CD4-positive, alpha-beta T cell (primary cell): ENCODE measurements at places on chromosomes 1 and 21.

DNA sequence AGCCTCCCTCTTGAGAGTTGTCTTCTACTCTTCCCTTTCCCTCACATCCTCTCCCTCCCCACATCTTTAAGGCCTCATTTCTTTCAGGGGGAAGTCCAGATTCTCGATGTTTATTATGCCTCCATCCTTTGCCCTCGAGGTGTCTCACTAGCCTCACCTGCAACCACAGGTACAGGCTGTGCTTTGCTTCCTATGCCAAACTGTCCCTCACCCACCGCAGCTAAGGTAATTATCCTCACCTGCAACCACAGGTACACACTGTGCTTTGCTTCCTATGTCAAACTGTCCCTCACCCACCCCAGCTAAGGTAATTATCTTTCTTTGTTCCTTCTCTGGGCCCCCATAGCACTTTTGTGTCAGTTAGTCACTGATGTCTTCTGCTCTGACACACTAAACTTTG lies 328.1 kb upstream of the SNX7 start:
- H3K36me3 ChIP-seq = no peaks in the 10 kb centered on the region
- no peaks in the 10 kb centered on the region for H3K4me1 ChIP-seq
- no peak overlapping the region for H3K27ac ChIP-seq

- DNase-seq = no peak
- no peak overlapping the region for H3K4me3 ChIP-seq
- H3K4me1 ChIP-seq = no peaks in the 10 kb centered on the region
- no peaks in the 10 kb centered on the region for H3K36me3 ChIP-seq
- no peaks in the 10 kb centered on the region for H3K27me3 ChIP-seq
Measured at GRCh38 chr1:87989346-87989745, 660.7 kb downstream of the LMO4 start.

GRCh38 chr1:155199792-155200191 lies 7.9 kb downstream of the THBS3 start:
- no peak overlapping the region for H3K4me3 ChIP-seq
- H3K27me3 ChIP-seq = no peaks in the 10 kb centered on the region
- DNase-seq = no peak
- no peaks in the 10 kb centered on the region for H3K36me3 ChIP-seq

DNA sequence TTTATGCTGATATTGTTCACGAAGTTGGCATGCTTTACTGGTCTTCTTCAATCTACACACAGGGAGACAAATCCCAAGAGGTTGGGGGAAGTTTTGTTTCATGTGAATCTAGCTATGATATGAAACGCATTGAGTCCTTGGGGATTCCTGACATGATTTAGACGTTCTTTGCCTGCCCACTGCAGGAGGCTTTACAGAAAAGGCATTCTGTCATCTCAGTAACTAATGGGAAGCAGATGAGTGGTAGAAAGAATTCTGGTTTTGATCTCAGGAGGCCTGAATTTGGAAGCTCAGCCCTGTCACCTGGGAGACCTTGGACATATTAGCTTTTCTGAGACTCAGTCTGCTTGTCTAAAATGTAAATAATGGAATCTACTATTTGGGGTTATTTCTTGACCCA lies 383.0 kb upstream of the NFIA start:
- no peaks in the 10 kb centered on the region for H3K27me3 ChIP-seq
- no peak for DNase-seq
- no peak overlapping the region for H3K4me3 ChIP-seq
- no peak overlapping the region for H3K27ac ChIP-seq
- H3K4me1 ChIP-seq = no peaks in the 10 kb centered on the region
- no peaks in the 10 kb centered on the region for H3K36me3 ChIP-seq

DNA sequence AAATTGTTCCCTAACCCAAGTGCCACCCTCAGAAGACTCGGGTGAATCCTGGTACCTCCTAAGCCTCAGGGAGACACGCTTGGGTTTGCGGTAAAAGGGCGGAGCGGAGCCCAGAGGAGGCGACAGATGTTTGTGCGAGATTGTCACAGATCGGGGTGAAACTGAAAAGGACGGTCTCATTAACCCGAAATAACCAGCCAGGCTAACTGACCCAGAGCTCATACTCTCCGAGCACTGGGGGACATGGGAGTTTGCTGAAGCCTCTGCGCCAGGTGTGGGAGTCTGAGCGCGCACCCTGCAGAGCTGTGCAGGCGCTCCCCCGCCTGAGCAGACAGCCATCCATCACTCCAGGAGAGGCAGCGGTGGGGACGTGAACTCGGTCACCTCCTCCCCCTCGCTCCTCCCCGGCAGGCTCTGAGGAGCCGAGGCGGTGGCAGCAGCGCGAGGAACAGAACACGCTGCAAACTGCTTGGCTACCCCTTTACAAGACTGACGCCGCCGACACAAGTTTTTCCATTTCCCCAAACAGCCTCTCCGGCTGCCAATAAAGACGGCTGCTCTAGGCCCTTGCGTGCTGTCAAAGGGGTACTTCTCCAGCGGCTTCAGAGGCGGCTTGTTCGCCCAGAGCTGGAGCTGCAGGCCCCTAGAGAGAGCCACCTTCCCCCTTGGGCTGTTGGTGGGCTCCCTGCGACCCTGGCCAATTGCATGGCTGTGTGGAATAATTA lies 43.5 kb downstream of the RRAGC start:
- no peak overlapping the region for H3K4me3 ChIP-seq
- no peak for DNase-seq
- no peaks in the 10 kb centered on the region for H3K36me3 ChIP-seq
- H3K27ac ChIP-seq = no peak overlapping the region

- H3K4me1 ChIP-seq = no peaks in the 10 kb centered on the region
- H3K27ac ChIP-seq = no peak overlapping the region
- H3K4me3 ChIP-seq = no peak overlapping the region
- DNase-seq = no peak
- H3K36me3 ChIP-seq = no peaks in the 10 kb centered on the region
- H3K27me3 ChIP-seq = no peaks in the 10 kb centered on the region
Measured at GRCh38 chr21:40507978-40508377, 339.0 kb downstream of the DSCAM start.

DNA sequence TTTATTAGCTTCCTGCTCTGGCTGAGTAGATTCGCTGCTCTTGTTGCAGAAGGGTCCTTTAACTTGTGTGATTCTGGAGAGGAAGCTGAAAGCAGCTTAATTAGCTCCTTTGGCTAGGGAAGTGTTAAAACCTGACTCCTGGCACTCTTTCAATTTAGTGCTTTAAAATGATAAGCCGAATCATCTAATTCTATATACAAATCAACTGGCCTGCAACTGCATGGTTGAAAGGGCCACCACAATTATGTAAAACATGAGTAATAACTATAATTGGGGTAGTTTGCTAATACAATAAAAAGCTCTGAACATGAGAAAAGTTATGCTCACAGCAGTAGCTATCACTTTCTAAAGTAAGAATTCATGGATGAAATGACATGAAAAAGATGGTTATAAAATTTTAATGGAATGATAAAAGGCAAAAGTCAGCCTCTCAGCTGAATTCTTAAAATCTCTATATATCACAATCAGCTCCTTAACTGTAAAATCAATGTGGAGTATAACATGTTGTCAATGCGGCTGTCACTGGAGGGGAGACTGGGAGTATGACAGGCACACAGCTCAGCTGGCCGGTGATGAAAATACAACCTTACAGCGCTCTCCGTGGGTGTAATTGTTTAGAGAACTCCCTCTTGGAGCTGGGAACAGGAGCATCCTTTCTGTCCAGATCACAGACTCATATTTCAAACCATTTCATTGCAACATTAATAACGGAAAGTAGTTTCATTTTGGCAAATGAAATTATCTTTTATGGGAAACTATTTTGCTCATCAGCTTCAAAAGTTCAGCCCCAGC lies 324.4 kb downstream of the KCTD3 start:
- no peaks in the 10 kb centered on the region for H3K27me3 ChIP-seq
- H3K4me3 ChIP-seq = no peak overlapping the region
- DNase-seq = no peak
- H3K36me3 ChIP-seq = no peaks in the 10 kb centered on the region

DNA sequence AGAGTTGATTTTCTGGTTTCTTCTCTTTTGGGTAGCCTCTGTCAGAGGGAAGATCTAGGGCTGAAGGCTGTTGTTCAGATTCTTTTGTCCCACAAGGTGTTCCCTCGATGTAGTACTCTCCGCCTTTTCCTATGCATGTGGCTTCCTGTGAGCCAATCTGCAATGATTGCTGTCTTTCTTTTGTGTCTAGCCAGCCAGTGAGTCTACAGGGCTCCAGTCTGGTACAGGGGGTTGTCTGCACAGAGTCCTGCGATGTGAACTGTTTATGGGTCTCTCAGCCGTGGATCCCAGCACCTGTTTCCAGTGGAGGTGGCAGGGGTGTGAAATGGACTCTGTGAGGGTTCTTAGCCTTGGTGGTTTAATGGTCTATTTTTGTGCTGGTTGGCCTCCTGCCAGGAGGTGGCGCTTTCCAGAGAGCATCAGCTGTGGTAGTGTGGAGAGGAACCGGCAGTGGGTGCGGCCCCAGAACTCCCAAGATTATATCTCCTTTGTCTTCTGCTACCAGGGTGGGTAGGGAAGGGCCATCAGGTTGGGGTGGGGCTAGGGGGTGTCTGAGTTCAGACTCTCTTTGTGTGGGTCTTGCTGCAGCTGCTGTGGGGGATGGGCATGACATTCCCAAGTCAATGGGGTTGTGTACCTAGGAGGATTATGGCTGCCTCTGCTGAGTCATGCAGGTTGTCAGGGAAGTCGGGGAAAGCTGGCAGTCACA lies 81.3 kb upstream of the C21orf91 start:
- no peak for DNase-seq
- H3K27ac ChIP-seq = no peak overlapping the region
- H3K36me3 ChIP-seq = no peaks in the 10 kb centered on the region
- H3K4me3 ChIP-seq = no peak overlapping the region
- H3K27me3 ChIP-seq = no peaks in the 10 kb centered on the region

DNA sequence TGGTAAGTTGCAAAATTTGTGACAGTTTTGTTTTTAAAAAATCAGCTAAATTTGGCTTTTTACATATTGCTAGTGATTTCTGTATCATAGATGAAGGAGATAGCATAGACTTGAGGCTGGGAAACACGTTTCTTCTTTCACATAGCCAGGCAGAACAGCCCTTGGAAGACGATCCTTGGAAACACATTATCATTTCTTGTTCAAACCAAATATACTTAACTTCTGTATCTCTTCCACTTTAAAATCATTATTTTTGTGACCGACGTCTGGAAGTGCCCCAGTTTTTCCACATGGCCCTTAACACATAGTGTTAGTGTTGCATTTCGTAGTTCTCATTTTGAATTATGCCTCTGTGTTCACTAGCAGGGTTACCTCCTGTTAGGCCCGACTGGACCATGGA lies 193.5 kb downstream of the SDCCAG8 start:
- H3K27ac ChIP-seq = no peak overlapping the region
- no peak overlapping the region for H3K4me3 ChIP-seq
- no peak for DNase-seq
- H3K4me1 ChIP-seq = no peaks in the 10 kb centered on the region

GRCh38 chr1:85445906-85446305 lies 19.1 kb downstream of the DDAH1 start:
- no peak overlapping the region for H3K4me3 ChIP-seq
- H3K27me3 ChIP-seq = no peaks in the 10 kb centered on the region
- H3K4me1 ChIP-seq = no peaks in the 10 kb centered on the region
- no peak overlapping the region for H3K27ac ChIP-seq
- no peak for DNase-seq

- no peaks in the 10 kb centered on the region for H3K27me3 ChIP-seq
- no peak for DNase-seq
- no peak overlapping the region for H3K4me3 ChIP-seq
- H3K27ac ChIP-seq = no peak overlapping the region
Measured at GRCh38 chr1:156752843-156753482, 1.5 kb upstream of the HDGF start.

- H3K4me1 ChIP-seq = no peaks in the 10 kb centered on the region
- no peak overlapping the region for H3K4me3 ChIP-seq
- no peaks in the 10 kb centered on the region for H3K36me3 ChIP-seq
- DNase-seq = no peak
Measured at GRCh38 chr1:199226163-199226562, 587.3 kb downstream of the PTPRC start.

- no peaks in the 10 kb centered on the region for H3K27me3 ChIP-seq
- H3K4me3 ChIP-seq = no peak overlapping the region
- H3K36me3 ChIP-seq = no peaks in the 10 kb centered on the region
Measured at GRCh38 chr21:23402929-23403520, 2204.3 kb downstream of the MRPL39 start.

GRCh38 chr1:114107474-114108435 lies 45.9 kb downstream of the SYT6 start:
- peaks cover 3% of the 10 kb centered on the region for H3K4me1 ChIP-seq
- H3K27ac ChIP-seq = no peak overlapping the region
- no peak overlapping the region for H3K4me3 ChIP-seq
- H3K36me3 ChIP-seq = no peaks in the 10 kb centered on the region
- H3K27me3 ChIP-seq = no peaks in the 10 kb centered on the region

DNA sequence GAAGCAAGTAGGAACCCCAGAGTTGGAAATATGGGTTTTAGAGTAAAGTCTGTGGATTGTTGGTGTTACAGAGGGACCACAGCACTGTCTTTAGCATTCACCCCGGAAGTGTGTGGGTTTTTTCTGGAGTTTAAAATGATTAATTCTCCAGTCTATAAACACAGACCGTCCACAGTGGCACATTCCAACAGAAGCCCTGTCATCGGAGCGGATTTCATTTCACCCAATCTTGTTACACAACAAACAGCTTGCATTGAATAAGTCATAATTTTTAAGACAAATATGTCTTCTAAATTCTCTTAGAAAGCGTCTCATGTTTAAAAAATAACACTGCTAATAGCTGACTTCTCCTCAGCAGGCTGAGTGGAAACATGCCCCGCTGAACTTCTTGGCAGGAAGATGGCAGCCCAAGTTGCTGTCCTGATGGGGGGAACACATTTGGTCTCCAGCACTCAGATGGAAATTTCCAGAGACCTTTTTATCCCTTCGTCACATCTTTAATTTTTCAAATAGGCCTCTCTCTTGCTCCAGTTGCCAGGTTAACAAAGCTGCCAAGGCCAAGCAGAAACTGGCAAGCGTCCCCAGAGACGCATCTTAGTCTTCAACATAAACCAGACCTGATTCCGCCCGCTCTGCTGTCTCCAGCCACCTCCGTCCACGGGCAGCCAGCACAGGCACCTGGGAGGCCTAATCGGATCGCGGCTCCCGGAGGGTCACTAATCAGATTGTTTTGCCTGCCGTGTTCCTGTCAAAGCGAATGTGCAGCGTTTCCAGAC lies 28.8 kb upstream of the SLC19A1 start:
- no peak overlapping the region for H3K4me3 ChIP-seq
- H3K36me3 ChIP-seq = no peaks in the 10 kb centered on the region
- H3K27ac ChIP-seq = no peak overlapping the region
- DNase-seq = no peak

DNA sequence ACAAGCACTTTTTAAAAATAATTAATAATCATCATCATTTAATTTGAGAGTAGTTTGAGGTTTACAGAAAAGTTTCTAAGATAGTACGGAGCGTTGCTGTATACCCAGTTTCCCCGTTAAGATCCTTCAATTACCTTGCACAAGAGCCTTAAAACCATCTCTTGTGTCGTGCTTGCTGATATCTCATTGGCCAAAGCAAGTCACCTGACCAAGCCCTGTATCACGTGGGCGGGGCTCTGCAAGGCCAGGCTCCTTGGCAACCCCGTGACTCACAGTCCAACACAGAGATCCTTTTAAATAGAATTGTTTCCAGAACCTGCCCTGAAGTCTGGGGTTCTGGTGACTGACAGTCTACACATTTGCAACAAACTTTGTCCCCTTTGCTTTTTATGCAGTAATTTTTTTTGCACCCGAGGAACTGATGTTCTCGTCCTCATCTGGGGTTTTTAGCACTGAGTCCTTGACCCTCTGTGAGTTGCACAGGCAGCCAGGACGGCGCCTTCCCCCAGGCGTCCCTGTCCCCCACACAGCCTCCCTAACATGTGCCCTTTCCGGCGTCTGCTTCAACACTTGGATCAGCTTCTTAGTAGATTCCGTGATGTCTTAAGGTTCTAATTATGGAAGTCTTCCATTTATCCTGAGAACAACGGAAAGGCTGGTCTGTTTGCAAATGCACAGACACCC lies 183.3 kb upstream of the TMEM51 start:
- H3K4me1 ChIP-seq = peaks cover 21% of the 10 kb centered on the region
- no peak overlapping the region for H3K27ac ChIP-seq
- H3K4me3 ChIP-seq = no peak overlapping the region
- no peak for DNase-seq
- no peaks in the 10 kb centered on the region for H3K36me3 ChIP-seq
